ENCODE measurements at places on chromosomes 2 and 18.

DNA sequence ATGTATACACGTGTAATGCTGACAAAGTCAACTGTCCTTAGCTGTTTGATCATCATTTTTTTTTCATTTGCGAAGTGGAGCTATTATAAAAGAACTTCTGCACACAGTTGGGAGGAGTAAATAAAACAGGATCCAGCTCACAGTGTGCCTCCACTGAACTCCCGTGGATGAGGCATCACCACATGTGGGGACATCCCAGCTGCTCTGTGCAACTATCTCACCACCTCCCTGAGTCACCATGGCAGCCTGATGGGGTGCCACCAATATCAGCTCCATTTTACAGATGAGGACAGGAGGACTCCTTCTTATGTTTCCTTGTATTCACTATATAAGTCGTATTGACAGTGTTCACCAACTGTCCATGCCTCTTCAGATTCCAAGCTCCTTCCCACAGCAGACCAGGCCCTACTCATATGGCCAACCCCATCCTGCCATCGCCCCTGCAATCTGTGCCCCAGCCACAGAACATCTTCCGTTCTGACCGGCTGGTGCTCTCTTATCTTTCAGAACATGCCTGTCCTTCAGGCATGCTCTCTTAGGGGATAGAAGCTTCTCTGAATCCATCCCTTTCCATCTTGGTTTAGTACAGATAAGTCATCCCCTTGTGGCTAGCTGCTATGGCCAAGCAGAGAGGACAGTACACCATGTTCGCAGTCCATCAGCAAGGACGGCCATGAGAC lies 288.1 kb downstream of the RNF144A start:
- no peak for DNase-seq

DNA sequence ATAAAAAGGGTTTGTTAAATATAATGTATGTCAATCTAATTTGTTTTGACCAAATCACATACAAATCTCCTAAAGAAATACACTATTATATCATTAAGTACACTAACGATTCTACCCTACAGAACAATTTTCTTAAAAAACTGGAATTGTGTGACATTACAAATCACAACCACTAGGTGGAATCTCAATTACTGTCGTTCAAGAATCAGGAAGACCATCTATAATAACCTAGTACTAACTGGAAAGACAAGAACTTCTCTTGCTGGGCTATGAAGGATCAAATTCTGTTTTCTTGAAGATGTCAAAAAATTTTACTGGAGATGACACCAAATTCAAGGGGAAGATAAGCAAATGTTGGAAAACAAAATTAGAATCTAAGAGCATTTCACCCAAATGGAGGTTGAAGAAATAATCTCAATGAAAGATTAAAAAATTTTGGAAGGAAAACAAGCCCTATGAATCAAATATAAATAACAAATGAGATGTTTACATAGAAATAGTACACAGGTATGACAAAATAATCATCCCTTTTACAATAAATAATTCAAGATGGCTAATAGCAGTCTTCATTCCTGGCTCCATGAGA lies 110.9 kb downstream of the STK39 start:
- DNase-seq, result no peak

DNA sequence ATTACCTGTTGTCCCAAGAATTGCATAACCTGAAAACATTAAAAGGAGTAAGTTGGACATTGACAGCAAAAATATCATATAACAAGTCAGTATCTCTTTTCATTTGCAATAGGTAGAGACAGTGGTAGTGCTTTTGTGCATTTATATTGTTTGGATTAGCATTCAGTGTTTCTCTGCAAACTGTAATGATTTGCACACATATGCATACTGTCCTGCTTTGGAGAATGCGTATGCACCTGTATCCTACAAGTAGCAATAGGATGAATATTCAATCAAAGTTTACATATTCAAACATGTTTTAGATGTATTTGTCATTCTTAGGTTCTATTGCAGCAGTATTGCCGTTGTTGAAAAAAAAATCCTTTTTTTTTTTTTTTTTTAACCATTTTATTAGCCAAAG lies 201.9 kb downstream of the ZNF407 start:
- no peak for DNase-seq

DNA sequence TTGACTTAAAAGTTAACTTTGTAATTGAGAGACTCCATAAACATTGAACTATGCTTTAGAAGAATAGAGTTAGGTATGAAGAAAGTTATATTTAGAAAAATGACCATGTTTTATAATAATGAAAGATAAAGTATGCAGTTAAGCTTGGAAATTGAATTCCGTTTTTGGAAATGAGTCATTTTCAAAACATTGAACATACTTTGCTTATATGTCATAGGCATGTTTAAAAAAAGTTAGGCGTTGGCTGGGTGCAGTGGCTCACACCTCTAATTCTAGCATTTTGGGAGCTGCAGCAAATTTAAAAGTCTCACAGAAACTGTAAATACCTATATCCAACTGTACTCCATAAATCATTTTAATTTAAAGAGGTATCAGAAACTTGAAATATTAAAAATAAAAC lies 607.4 kb downstream of the CBLN2 start:
- DNase-seq, result no peak

GRCh38 chr2:10052216-10052615 lies 8.9 kb downstream of the KLF11 start:
- no peak for DNase-seq

- DNase-seq, result no peak
Measured at GRCh38 chr18:44996261-44996660, 315.6 kb downstream of the SETBP1 start.

- DNase-seq, result peak; percentile 84
Measured at GRCh38 chr2:127083819-127084503, 23.0 kb downstream of the BIN1 start.

DNA sequence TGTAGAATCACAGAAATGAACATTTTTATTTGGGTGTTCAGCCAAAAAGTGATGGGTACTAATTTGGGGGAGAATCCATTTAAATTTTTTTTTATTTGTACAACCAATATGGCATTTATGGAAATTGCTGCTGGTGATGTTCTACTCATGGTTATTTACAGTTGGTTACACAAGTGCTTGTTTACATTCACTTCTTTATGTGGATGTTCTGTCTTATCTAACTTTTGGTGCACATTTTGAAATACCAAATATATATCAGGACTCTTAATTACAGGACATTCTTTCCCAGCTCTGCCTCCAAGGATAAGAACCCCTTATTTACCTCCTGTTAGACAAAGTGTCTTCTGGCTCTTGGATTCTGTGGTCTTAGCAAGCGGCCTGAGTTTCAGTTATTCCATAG lies 35.2 kb downstream of the NEMP2 start:
- DNase-seq, result no peak

DNA sequence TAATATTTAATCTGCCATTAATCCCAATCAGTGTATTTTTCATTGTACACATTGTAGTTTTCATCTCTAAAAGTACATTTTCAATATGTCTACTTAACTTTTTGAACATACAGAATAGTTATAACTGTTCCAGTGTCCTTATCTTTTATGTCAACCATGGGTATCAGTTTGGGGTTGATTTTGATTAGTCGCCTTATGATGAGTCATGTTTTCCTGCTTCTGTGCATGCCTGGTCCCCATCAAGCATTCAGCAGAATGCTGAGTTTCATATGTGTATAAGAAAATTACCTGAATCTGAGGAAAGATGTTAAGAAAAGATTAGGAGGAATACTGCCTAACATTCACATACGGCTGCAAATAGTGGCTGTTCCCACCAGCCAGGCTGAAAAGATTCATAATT lies 17.7 kb downstream of the SPDYA start:
- DNase-seq, result no peak

DNA sequence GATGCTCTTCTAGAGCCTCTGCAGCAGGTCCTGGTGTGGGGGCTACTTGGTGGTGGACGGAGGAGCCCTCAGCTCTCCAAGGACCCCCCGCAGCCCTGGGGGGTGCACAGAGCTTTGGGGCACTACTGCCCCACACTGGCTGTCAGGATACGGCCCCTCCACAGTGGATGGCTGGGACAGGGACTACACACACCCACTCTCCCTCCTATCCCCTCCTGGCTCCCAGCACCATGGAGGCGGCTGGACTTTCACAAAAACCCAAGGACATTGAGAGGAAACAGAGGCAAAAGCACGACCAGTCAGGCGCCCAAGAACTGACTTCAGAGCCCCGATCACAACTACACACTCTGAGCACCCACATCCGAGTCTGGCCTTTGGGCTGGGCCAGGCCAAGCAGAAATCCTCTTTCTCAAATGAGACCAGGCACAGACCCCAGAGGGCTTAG lies 12.6 kb downstream of the GPR35 start:
- DNase-seq, result no peak

DNA sequence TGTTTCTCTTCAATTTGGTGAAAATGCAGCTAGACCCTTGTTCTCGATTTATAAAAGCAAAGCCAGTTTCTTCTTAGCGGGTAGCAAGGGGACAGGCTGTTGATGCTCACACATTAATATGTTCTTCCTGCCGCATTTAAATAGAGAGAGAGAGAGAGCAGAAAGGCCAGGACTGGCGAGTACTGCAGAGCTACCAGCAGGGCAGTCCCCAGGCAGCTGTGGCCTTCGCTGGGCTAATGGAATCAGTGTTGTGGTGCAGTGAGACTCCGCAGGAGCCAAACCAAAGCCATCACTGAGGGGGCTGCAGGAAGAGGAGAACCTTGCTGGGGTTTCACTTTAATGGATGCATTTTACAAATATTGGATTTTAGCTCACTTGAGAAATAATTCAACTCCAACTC lies 223.6 kb downstream of the ACTR3 start:
- DNase-seq, result no peak

DNA sequence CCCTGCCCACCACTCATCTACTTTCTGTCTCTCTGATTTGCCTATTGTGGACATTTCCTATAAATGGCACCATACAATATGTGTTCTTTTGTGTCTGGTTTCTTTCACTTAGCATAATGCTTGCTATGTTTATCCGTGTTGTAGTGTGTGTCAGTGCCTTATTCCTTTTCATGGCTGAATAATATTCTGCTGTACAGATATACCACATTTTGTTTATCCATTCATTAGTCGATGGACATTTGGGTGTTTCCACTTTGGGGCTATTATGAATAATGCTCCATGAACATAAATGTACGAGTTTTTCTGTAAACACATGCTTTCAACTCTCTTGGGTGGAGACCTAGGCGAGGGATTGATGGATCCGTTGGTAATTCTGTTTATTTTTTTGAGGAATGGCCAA lies 15.6 kb downstream of the ARL4C start:
- DNase-seq, result no peak
